CD4-positive, CD25-positive, alpha-beta regulatory T cell (primary cell): ENCODE measurements at places on chromosomes 7 and 10. TPM values are rescaled to one million over a fixed set of nuclear protein-coding genes. Genes with fewer than 3 reads are reported as not detected.

Gene SORBS1
- polyA plus RNA-seq = 0.31 TPM

Gene EPHB6
- 30.4 TPM for polyA plus RNA-seq

Gene GPR146
- polyA plus RNA-seq = 21.3 TPM

Gene NEUROG3
- not detected for polyA plus RNA-seq

Gene CASP7
- 23.0 TPM for polyA plus RNA-seq

Gene CTNNA3
- not detected for polyA plus RNA-seq
